ENCODE measurements at places on chromosomes 7 and 10. TPM values are rescaled to one million over a fixed set of nuclear protein-coding genes. Genes with fewer than 3 reads are reported as not detected.
A peak's percentile ranks its signal among the peaks of the same experiment; 100 is the strongest.

CALCR gene
- polyA plus RNA-seq = not detected

DNA sequence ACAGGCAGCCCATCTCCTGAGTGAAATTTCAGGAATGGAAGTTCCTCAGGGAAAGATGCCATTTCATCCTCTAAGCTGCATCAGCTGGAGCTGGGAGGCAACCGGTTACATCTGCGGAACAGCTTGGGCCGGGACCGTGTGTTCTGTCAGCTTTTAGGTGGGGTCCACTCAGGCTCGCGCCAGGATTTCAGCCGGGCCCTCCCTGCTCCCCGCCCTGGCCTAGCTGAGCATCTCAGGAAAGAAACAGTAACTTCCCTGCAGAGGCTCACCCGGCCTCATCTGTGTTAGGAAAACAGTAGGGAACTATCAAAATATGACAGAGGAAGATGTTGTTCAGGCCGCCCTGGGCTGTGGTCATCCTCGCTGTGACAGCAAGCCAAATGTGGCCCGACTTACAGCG, 110.4 kb downstream of the TRIL start:
- DNase-seq = no peak

DNA sequence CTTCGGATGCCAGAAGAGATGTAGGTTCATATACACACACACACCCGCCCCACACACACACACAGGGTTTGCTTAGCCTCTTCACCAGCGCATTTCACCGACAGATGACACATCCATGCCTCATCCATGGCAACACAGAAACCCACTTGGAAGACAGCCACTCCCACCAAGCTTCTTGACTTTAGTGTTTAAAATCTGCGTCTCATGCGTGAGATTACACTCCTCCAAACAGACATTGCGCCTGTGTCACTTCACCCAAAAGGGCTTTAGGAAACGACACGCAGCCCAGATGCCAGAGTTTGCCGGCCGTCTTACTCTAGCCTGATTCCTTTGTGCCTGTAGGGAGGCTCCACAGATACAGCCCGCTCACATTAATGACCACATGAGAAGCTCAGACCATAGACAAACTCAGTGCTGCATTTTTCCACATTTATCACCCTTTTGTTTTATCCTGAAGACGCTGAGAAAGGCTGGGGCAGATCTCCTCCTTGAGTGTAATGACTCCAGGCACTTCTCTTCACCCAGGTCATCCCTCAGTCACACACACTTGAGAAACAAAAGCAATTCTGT, 73.8 kb downstream of the DIP2C start:
- DNase-seq = no peak

GRCh38 chr7:101089876-101090275, 4.6 kb downstream of the TRIM56 start:
- no peak for DNase-seq

DNA sequence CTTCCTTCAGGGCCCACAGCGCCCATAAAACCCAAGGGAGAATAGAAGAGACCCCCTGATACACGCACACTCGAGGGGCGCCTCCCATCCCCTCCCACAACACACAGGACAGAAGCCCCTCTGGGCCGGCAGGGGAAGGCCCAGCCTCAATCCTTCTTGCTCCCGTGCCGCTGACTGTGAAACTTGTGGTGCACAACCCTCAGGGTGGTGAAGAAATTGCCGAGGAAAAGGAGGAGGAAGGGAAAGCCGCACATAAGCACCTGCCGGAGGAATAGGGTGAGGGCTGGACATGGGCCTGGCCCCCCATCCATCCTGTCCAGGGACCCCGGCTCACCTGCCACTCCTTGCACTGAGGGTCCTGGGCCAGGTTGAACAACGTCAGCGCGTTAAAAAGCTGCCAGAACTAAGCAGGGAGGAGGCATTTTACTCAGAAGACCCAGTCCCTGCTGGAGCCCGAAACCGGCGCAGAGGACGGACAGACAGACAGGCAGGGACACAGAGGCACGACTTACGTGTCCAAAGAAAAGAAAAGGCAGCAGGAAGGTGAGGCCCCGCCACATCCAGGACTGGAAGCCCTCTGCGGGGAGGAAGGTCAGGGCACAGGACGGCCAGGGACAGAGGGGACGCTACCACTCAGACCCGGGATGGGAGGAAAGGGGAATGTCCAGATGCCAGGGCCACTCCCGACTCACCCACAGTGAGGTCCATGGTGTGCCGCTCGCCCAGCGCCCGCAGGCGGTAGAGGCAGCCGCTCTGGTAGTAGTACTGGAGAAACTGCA, 7.2 kb downstream of the TMEM120A start:
- no peak for DNase-seq

DNA sequence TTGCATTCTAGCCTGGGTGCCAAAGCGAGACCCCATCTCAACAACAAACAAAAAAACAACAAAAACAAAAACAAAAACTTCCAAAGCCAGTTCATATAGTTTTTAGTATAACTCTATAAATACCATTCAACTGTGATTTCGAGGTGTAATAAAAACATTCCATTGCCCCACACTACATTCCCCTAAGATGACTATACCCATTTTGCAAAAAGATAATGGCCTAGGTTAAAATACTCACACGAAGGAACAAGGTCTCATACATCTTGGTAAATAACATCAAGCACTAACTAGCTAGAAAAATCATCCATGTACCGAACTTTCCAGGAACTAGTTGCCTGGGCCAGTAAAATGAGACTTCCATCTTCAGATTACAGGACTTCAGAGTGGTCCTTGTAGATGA, 55.4 kb downstream of the GLI3 start:
- DNase-seq = no peak

GRCh38 chr7:150430465-150431085, 19.9 kb upstream of the GIMAP8 start:
- DNase-seq = no peak

DNA sequence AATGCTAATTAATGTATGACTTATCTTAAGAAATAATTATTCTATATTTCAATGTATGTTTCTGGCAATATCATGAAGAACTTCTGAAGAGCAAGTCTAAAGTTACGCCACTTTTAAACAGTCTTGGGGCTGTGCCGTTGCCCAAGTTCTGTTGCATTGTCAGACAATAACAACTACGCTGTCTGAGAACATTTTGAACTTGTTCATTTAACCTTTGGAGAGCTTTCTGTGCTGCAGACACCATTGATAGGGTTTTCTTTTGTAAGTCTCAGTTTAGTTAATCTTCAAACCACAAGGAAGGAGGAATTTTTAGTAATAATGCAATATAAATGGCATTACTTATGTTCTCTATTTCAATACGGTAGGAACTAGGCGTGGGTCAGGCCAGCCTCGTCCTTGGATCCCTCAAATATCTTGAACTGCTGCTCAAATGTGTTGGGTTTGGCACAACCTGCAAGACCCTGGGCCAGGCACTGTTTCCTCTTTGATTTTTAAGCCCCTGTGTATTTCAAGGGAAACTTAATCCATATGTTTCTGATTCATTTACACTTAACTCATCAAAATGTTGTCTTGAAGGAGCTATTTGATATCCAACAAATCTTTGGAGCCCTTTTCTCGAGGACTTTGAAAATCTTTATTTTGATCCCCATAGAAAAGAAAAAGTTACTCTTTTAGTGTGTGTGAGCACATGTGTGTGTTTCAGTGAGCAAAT, 215.5 kb downstream of the INHBA start:
- DNase-seq = no peak

DNA sequence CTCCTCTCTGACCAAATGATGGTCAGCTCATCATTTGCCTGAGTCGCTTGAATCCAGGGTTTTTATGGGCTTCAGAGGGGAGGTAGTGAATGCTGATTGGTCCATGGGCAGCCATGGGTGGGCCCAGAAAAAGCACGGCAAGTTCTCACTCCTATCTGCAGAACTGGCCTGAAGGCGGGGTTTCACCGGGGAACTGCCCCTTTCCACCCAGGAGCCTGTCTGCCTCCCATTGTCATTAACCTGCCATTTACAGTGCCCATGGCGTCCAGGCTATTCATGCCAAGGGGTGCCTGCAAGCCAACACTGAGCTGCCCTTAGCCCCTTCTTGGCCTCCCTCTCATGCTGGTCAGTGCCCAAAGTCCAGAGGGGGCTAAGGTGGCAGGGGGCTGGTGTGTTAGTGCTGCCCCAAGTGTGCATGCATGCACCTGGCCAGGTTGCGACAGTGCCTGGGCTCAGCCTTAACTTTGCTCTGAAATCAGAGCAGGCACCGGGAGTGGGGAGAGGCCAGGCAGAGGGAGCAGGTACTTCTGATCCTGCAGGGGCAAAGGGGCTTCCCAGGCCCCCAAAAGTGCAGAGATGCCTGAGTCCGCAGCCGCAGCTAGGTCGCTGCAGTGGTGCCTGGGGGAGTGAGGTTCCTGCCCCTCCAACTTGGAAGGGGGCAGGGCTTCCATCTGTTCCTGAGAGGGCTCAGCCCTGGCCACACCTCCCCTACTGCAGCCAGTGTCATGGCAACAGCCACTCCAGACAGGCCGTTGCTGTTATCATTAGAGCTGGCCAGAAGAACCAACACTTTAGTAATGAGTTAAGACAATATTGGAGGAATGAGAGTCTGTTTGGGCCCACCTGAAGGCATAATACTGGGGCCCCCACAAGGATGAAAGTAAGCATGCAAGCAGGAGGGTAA, 561.6 kb downstream of the GRM8 start:
- no peak for DNase-seq

GRCh38 chr10:48606530-48607355, 1.9 kb upstream of the ARHGAP22 start:
- DNase-seq = peak; percentile 94

ARPC1A gene
- 171 TPM for polyA plus RNA-seq

DNA sequence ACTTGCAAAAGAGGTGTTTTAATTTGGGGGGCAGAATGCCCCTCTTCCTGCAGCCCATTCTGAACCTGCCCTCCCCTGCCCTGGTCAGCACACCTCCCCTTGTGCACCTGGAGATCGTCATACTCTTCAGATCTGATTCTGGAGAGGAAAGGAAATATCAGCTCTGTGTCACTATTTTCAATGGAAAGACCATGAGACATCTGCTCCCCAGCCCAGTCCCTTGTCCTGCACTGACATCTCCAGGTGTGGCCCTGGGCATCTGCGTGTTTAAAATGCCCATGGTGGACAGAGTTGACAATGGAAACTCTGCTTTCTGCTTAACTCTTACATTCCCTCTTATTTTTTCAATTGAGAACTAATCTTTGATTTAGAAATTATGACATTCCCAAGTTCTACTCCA, 41.6 kb upstream of the RASGEF1A start:
- DNase-seq = no peak

DNA sequence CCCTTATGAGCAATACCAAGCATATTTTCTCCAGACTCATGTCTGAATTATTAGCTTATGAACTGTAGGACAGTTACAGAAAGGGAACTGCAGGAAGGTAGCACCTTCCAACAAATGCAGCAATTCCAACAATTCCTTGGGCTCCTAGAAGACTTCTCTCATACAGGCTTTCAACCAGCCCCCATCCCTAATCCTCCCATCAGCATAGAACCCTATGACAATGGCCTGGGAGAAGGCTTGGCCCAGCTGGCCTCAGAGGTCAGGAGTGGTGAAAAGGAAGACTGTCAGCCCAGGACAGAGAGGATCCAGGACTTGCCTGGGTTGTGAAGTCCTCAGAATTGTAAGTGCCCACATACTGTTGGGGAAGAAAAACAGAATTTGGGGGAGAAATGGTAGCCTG, 5.9 kb downstream of the VPS41 start:
- DNase-seq = no peak

DNA sequence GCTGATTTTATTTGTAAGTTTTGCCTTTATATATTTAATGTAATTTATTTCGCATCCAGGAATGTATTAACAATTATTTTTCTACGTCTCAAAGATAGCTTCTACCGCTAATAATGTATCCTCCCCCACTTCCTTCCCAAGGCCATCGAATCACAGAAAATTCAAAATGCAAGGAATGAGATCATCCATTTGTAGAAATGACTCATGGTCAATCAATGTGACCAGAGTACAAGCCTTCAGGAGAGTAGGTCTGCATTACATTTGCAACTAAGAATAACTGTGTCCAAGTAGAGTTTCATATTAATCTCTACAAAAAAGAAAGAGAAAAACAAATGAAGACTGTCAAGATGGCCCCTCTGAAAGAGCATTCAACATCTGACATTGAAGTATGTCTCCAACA, 205.9 kb upstream of the PHF14 start:
- no peak for DNase-seq

SNX10 gene
- 0.10 TPM for polyA plus RNA-seq

RADIL gene
- polyA plus RNA-seq = 1.8 TPM

DNA sequence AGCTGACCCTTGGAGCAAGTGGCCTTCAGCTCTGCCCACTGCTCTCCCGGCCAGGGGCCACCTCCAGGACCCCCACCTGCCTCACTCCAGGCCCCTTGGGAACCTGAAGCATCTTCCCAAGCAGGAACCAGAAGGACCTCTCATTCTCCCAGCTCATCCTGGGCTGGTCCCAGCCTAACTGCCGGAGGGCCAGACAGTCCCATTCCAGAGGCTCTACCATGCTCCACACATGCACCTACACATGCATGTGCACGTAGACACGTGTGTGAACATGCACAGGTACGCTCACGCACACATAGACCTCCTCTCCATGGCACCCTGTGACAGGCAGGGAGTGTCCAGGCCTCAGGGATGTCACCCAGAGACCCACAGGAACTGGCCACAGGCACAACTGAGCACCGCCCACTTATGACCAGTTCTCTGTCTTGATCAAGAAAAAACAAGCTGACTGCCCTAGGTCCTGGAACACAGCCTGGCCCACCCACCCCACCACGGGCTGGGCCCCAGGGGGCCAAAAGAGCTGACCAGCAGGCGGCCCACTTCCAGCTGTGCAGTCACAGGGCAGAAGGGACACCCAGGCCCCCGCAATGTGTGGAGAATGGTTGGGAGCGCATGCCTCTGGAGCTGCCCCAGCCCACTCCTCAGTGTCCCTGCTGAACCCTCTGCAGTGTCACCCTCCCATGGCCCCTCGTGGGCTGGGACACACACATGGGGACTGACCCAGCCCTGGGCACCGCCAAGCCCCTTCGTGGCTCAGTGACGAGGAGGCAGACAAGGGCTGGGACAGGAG, 43.4 kb downstream of the CAMK2B start:
- no peak for DNase-seq

GRCh38 chr7:84647797-84648757, 453.5 kb upstream of the SEMA3A start:
- peak; percentile 70 for DNase-seq

DNA sequence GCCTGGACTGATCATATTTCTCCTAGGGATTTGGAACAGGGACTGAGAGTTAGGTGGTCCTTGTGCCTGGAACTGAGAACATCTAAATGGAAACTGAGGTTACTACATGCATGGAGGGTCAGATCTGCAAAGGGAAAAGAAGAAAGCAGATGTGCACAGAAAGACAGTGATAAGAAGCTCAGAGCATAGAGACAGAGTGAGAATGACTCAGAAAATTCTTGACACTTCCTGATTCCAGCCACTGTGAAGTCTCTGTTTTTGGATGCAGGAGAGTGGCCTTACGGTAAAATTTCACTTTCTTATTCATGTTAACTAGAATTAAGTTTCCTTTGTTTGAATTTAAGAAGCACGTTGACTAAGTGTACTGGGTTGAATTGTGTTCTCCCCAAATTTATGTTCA, 241.7 kb downstream of the TMEM26 start:
- DNase-seq = no peak

GRCh38 chr10:4984223-4984622, 19.4 kb downstream of the AKR1C2 start:
- no peak for DNase-seq

ZP3 gene
- 3.0 TPM for polyA plus RNA-seq

Measured in endothelial cell of umbilical vein (primary cell).